Choroid plexus epithelial cell (primary cell): ENCODE measurements at places on chromosomes 12 and 14.
A peak's percentile ranks its signal among the peaks of the same experiment; 100 is the strongest.

DNA sequence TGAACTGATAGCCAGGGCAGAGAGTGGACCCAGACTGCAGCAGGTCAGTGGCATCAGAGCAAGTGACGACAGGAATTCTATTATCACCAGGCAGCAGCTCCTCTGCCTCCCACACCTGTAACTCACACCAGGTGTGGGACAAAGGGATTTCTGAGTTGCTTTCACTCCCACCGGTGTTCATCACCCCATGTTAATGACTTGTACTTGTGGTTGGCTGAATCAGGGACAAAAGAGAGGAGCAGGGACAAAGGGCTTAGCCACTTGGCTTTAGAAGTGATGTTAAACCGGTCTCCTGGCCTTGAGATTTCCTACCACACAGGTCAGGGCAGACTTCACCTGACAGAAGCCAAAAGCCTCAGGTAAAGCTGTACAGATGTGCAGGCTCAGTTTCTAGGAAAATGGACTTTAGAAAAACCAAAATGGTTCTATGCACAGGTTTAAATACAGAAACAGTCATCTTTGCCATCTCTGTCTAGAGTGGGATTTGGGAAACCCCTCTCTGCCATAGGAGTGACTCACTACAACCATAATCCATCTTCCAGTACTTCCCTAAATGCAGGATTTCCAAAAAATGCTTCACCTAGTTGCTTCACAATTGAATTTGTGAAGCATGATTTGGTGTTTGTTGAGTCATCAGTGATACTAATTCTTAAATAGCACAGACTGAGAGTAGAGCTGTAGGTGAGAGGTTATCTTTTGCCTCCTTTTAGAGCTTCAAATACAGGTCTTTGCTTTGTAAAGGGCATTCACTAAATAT is 158.5 kb downstream of the PRKCH start:
- no peak for DNase-seq

- DNase-seq: peak; percentile 30
Observed at GRCh38 chr12:100953217-100953616, 158.6 kb downstream of the ANO4 start.

DNA sequence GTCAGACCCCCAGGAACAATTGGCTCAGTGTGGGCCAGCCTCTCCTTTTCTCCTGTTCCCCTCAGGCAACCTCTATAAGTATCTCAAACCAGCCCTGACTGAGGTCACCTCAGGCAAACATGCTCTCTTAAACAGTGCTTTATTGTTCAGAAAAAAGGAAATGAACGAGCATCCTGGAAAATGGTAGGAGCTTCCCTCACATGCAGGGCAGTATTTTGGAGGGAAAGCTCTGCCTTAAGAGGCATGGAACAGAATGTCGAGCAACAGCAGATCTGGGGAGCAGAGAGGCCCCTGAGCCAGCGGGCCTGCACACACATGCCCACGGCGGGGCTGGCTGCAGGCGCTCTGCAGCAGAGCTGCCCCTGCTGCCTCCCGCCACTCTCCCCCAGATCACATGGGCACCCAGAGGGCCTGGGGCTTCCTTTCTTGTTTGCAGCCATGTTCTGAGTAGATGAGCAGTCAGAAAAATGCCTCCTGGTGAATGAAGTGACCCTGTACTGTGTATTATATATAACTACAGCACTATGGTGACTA is 42.0 kb downstream of the MOK start:
- DNase-seq: no peak

- peak; percentile 85 for DNase-seq
Observed at GRCh38 chr14:61537563-61538463, 157.5 kb upstream of the HIF1A start.

DNA sequence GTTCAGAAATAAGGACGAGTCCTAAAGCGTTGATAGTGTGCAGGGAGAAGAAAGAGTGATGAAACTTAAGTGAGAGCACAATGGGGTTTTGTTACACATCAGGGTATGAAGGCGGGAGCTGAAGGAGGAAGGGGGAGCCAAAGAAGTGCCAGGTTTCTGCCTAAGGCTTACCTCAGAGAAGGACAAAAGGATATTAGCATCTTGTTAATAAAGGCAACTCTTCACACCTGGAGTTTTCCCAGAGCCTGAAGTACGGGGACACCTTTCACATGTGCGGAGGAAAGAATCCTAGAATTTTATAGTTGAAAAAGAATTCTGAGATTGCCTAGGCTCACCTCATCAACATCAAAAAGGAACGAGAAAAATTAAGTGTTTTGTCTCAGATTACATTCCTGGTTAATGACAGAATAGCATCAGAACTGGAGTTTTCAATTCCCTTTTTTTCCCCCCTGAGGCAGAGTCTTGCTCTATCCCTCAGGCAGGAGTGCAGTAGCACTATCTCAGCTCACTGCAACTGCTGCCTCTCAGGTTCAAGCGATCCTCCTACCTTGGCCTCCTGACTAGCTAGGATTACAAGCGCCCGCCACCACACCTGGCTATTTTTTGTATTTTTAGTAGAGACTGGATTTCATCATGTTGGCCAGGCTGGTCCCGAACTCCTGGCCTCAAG is 2.2 kb upstream of the SAV1 start:
- no peak for DNase-seq

DNA sequence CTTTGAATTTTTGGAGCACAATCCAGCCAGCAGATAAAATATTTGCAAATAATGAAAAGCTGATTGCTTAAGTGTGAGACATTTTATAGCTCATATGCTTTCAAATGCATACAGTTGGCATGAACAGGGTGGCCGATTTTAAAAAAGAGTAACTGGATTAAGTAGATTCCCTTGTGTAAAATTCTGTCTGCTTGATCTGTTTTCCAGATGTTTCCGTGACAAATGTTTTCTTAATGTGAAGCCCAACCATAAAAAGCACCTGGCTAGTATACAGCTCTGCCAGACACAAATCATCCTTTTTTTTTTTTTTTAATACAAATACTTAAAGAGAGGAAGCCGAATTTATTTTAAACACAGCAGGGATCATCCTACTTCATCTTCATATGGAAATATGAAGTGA is 440.7 kb downstream of the CCER1 start:
- DNase-seq: peak; percentile 38

- no peak for DNase-seq
Observed at GRCh38 chr14:29911810-29912209, 15.8 kb downstream of the PRKD1 start.

GRCh38 chr12:116430911-116431565 is 128.1 kb upstream of the MAP1LC3B2 start:
- no peak for DNase-seq

DNA sequence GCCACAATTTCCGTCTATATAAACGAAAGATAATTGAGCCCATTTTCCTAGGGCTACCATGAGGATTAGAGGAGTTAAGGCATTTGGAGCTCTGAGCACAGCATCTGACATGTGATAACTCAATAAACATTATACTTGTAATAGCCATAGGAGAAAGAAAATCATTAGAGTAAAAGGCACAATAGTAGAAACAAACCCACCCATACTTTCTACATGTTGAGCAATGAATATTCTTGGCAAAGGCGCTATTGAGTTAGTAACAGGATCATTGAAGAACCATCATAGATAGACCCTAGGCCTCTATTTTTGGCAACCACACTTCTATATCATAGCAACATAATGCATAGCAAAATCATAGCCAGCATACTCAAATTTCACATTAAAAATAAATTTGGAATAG is 664.1 kb downstream of the NOVA1 start:
- DNase-seq: no peak

GRCh38 chr12:5166976-5167375 is 123.3 kb downstream of the KCNA5 start:
- DNase-seq: peak; percentile 58

DNA sequence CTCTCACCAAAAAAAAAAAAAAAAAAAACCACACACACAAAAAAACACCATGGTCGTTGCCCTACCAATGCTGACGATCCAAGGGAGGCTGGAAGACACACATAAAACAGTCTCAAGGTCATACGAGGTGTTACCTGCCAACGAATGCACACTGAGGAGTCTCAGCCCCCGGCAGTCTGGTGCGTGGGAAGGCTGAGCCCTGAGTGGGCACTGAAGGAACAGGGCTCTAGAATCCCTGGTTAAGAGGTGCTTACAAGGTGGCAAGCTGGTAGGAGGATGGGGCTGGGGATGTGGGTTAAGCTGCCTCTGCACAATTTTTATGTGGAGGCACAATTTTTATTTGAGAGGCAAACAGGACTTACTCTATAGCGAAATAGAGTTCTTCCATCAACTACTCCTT is 7.9 kb downstream of the LTBP2 start:
- no peak for DNase-seq

GRCh38 chr14:92144708-92145107 is 22.9 kb downstream of the CPSF2 start:
- DNase-seq: peak; percentile 83

GRCh38 chr12:50081096-50081808 is 3.9 kb upstream of the SMARCD1 start:
- no peak for DNase-seq

- peak; percentile 49 for DNase-seq
Observed at GRCh38 chr14:47539031-47539461, 136.4 kb downstream of the MDGA2 start.

- peak; percentile 91 for DNase-seq
Observed at GRCh38 chr12:112122823-112123690, 2.3 kb upstream of the TRAFD1 start.

- DNase-seq: peak; percentile 93
Observed at GRCh38 chr12:22443379-22444316, 100.7 kb downstream of the C2CD5 start.

DNA sequence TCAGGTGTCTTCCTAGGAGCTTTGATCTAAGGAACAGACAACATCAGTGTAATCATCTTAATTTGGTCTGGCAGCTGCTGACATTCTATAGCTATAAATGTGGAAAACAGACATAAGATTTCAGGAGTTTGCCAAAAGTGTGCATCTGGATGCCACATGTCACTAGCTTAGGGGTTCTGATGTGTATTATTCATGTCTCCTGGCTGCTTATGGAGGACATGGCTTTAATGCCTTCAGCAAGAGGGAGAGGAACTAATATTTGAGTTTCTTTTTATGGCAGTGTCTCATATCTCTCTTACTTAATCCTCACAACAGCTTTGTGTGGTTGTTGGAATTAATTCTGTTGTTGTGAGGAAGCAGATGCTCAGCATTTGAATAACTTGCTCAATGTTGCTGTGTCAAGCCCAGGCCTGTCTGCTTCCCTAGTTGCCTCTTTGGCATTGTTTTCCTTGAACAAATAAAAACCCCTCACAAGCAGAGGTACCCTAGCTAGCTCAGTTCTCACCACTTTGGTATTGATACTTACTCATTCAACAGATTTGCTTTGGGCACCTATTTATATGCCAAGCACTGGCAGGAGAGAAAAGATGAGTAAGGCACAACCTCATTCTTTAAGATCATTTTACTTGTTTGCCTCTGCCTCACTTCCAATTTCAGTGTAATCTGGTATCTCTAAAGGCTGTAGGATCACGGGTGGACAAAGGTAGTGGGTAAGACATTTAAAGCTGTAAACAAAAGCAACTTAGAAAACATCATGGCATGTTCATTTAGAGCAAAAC is 39.8 kb upstream of the EID3 start:
- DNase-seq: peak; percentile 41

DNA sequence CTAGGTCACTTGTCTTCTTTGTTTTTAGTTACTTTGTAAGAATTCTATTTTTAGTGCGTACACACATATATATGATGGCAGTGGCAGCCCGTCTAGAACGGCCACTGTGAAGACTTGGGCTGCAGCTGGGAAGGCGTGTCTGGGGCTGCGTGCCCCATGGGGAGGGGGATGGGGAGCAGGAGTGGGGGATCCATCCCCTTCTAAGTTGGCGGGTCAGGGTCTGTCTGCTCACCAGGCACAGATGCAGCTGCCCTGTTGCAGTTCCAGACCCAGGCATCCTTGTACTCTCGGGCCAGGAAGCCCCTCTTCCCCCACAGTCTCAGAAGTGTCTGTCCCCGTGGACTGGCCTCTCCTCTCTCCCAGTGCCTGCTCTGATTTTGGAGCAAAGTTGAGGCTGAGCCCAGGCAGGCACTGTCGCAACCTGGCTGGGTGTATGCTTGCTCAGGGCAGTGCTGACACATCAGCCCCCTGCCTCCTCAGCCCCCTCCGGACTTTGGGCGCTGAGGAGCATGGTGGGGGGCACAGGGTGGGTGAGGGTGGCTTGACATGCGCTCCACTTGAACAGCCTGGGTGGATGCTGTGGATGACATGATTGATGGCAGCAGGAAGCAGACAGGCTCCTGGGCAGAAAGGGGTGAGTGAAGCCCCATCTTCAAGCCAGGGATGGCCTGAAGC is 271.2 kb upstream of the NAV3 start:
- no peak for DNase-seq

- DNase-seq: no peak
Observed at GRCh38 chr12:114847441-114848035, 163.6 kb upstream of the TBX3 start.

GRCh38 chr12:111887926-111888745 is 46.1 kb downstream of the MAPKAPK5 start:
- peak; percentile 16 for DNase-seq

DNA sequence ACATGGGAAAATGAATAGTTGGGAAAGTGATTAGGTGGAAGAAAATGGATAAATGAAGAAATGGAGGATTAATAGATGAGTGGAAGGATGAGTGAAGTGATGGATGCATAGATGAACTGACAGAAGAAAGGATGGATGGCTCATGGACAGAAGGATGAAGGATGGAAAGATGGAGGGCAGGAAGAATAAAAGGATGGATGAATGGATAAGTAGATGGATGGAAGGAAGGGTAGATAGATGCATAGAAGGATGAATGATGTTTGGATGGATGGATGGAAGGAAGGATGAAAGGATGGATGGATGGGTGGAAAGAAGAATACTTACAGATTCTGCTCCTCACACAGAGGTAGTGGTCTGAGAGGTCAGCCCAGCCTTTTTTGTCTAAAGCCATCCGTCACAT is 35.8 kb upstream of the CHGA start:
- no peak for DNase-seq

DNA sequence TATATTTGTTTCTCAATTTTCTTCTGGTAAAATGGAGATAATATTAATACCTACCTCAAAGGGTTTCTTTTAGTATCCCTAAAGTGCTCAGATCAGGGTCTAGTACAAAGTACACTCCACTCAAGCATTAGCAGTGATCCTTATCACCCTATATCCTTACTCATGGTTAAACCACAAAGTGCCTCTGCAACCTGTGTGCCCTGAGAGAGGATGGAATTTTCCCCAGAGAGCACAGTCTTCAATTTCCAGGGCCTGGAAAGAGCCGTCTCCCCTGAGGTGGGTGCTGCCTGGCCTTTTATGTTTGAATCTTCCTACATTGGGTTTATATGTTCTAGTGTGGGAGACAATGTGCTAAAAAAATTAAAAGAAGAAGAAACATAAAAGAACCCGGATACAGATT is 183.1 kb upstream of the FBXO33 start:
- no peak for DNase-seq

DNA sequence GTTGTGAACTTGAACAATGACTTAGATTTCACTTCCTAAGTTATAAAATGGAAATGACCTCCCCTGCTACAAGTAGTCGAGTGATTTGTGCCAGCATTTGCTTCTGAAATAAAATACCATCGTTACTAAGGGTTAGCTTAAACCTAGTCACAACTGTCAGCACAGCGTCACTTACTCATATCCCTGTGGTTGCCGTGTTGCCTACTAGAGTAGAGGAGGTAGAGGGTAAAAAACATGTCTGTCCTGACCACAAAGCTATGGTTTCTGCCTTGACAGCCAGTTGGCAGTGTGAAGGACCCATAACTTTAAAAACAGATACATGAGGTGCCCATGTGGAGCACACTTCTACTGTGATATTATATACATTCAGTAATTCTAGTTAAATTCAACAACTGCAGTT is 234.2 kb upstream of the RGS6 start:
- DNase-seq: no peak
